ENCODE measurements at places on chromosomes 1 and 21.

DNA sequence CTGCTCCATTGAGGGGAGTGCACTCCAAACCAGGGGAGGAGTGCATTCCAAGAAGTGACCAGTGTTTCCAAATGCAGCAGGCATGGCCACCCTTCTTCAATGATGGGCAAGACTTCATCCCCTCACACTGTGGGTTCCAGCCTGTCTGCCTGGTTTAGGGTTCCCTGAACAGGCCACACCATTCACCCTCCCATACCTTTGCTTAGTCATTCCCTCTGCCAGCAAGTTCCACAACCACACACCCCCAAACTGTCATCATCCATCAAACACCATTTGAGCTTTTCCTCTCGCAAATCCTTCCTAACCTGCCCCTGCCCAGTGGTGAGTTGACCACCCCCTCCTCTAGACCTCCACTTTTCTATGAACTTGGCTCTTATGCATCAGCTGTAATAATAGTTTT is 116.0 kb downstream of the PLPP3 start:
- no peak for DNase-seq

- DNase-seq = no peak
Observed at GRCh38 chr21:42236014-42236413, 17.1 kb downstream of the ABCG1 start.

DNA sequence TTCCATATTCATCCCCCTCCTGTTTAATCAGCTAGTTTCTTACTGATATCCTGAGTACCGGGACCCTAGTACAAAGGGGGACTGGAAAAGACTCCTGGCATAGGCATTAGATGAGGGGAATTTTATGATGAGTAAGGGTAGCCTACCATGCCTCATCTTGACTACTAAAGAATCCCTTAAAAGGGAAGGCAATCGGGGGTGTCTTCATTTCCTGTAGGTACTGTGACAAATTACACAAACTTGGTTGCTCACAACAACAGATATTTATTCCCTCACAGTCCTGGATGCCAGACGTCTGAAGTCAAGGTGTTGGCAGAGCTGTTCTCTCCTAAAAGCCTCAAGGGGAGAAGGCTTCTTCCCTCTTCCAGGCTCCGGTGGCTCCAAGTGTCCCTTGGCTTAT is 28.9 kb upstream of the RUNX1 start:
- DNase-seq = no peak

DNA sequence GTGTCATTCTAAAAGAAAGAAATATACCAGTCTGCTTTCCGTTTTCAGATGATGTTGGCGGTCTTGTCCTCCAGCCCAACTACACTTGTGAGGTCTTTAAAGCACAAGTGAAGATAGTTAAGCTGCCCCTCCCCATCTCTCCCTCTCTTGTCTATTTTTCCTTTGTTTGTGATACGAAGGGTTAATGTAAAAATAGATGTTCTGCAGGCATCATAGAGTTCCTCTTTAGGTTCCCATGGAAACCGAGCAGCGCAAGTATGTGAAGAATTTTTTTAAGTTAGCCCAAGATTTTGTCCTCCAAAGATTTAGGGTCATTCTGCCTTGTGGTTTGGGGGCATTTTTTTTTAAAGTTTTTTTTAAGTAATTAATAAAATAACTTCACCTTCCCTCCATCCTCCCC is 232.4 kb upstream of the AJAP1 start:
- no peak for DNase-seq

DNA sequence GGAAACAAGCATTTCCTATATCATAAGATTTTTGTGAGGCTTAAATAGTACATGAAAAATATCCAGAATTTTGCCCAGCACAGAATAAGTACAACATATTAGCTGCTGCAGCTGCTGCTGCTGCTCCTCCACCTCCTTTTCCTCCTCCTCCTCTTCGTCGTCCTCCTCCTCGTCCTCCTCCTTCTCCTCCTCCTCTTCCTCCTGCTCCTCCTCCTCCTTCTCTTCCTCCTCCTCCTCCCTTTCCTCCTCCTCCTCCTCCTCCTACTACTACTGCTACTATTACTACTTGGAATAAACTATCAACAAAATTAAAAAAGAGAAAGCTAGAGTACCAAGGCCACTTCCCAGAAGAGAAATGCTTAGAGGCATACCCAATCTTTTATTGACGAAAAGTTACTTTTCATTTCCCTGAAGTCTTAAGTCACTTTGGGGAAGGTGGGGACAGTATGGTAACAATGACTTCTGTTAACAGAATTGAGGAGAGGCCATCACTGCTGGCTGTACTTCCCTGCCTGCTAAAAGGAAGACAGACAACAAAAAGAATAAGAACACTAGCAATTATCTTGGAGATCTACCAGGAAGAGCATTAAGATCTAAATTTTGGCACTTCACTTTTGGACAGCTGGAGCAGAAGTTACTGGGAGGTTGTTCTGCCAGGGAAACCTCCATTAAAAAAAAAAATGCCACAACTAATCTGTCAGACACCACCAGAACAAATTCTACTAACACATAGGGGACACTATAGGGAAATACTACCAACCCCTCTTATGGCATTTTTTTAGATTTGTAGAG is 7.1 kb downstream of the DENND1B start:
- no peak for DNase-seq

GRCh38 chr1:156550346-156550745 is 22.0 kb downstream of the IQGAP3 start:
- no peak for DNase-seq

DNA sequence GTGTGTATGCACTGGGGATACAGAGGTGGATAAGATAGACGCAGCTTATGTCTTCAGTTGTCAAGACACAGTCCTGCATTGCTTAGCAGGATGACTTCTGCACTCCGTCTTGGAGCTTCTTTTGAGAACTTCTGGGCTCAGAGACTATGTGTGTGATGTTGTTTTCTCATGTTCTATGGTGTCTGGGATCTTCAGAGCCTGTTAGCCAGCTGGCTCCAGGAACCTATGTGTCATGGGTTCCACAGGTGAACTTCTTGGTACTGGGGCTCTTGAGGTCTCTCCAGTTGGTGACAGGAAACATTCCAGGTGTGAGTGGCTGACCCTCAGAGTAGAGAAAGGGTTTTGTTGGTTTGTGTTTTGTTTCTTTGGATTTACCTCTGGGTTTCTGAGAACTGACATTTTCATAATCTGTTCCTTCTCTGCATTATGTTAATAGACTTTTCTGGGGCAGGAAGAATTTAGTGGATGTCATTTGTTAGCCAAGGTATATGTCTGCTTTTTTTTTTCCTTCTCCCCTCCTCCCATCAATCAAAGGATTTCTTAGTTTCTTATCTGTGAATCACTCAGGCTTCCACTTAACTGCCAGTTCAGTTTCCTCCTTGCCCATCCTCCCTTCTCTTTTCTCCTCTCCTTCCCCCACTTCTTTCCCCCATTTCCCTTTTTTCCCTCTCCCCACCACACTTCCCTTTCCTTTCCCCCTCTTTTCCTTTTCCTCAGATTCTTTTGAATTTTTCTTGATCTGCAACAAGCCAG is 18.1 kb downstream of the FGGY start:
- DNase-seq = no peak

- no peak for DNase-seq
Observed at GRCh38 chr1:186569856-186570255, 108.9 kb upstream of the PDC start.

Measured in stimulated activated CD8-positive, alpha-beta memory T cell treated with anti-CD3 and anti-CD28 coated beads, Interleukin-7, amount 100 ng/mL, for 1 hour (primary cell).